Hypothalamus (tissue), 51 donors: ENCODE measurements at places on chromosomes 16 and 17.

DNA sequence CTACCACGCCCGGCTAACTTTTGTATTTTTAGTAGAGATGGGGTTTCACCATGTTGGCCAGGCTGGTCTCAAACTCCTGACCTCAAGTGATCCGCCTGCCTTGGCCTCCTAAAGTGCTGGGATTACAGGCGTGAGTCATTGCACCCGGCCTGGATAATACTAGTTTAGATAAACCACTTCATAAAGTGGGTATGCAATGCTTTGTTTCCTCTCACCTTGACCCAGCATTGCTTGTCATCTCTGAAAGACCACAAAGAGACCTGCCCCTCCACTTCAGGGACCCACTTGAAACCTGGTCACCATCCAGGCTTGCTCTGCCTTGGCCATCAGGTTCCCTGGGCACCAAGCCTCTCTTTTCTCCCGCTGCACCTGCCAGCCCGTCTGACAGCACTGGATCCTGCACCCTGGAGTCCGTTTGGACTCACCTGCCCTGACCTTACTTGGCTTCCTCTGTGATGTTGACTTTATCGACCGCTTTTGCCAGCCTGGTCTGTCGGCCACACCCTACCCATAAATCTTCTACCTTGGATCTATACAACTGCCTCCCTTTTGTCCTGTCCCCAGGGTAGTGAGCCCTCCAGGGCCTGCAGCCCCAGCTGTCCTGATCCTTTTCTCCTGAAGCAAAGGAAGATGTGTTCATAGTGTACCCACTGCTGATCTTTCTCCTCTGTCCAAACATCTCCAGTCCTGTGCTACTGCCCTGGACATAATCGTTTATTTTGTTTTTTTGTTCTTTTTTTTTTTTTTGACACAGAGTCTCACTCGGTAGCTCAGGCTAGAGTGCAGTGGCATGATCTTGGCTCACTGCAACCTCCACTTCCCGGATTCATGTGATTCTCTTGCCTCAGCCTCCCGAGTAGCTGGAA is 12.7 kb upstream of the ZG16 start:
- DNase-seq: no peak

- no peak for DNase-seq
Measured at GRCh38 chr16:54817432-54817831, 113.2 kb upstream of the IRX5 start.

GRCh38 chr17:79461041-79461440 is 149.8 kb downstream of the RBFOX3 start:
- no peak for DNase-seq

- DNase-seq: no peak
Measured at GRCh38 chr17:19302791-19303331, 59.7 kb downstream of the B9D1 start.

DNA sequence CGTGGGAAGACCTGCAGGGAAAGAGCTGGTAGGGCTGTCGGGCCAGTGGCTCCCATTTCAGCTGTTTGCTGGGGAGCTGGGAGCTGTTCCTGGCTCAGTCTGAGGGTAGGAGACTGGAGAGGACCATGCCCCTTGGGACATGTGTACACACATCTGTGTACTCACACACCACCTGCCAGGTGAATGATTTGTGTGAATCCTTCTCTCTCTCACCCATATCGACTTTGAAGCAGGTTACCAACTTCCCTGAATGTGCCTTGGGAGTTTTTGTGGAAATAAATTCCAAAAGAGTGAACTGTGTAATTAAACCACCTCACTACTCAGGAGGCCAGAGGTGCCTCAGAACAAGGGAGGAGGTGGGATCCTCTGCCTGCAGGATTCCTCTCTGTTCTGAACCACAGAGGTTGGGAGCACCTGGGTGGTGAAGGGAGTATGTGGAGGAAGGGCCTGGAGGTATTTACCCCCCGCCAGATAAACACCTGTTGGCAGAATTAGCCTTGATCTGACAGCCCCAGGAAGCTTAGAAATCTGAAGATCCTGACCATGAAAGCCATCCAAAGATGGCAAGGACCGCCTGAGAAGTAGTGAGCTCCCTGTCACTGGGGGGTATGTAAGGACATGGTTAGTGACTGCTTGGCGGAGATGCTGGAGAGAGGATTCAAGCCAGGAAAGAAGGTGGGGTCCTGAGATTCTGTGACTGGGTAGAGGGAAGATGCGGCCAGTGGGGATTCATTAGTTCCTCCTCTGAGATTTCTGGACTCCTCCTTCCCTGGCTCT is 3.3 kb downstream of the ABCC3 start:
- no peak for DNase-seq

DNA sequence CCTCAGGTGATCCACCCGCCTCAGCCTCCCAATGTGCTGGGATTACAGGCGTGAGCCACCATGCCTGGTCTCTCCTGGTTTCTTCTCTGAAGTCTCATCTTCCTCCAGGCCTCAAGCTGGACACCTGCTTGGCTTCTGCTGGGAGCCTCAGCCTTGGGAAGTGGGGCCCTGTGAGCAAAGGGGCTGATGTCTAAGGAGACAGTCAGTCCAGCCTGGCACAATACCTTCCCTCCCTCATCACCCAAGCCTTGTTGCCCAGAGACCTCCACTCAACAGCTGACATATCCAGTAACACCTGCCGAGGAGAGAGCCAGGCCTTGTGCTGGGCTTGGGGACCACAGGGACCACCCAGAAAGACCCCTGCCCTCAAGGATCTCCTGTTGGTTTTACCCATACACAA is 251.6 kb downstream of the GSG1L start:
- DNase-seq: no peak

DNA sequence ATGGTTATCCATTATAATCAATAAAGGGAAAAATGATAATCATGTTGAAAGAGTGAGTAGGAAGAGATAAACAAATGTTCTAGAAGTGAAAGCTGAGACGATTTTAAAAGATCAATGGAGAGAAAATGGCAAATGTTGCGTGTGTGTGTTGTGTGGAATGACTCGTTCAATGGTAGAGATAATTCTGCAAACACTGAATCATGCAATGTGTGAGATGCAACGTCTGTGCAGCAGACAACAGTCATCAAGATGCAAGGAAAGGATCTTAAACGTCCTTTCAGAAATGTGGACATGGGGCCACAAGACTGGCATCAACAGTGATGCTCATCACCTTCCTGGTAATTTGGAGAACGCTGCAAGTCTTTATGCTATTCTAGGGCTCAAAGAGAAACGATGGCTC is 124.4 kb downstream of the CDYL2 start:
- DNase-seq: no peak

DNA sequence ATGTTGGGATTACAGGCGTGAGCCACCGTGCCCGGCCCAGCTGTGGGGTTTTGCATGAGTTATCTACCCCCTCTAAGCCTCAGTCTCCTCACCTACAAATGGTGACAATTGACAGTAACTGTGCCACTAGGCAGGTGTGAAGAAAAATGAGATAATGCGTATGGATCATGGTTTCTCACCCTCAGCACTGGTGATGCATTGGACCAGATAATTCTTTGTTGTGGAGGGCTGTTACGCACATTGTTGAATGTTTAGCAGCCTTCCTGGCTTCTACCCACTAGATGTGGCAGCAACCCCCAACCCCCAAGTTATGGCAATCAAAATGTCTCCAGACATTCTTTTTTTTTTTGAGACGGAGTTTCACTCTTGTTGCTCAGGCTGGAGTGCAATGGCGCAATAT is 9.0 kb upstream of the HAPSTR1 start:
- no peak for DNase-seq

GRCh38 chr17:28738680-28739384 is 5.0 kb upstream of the TRAF4 start:
- no peak for DNase-seq

GRCh38 chr17:45293413-45294211 is 23.2 kb downstream of the MAP3K14 start:
- DNase-seq: peak; percentile 65

GRCh38 chr17:47862621-47863440 is 11.9 kb upstream of the SP6 start:
- DNase-seq: no peak

- DNase-seq: no peak
Measured at GRCh38 chr16:84611041-84611440, 6.8 kb downstream of the COTL1 start.

GRCh38 chr17:18920911-18921441 is 31.0 kb upstream of the SLC5A10 start:
- no peak for DNase-seq

- no peak for DNase-seq
Measured at GRCh38 chr17:4508207-4508606, 9.5 kb downstream of the SPNS2 start.
